ENCODE measurements at places on chromosomes 12 and 14.

- DNase-seq, result no peak
Measured at GRCh38 chr14:28769276-28769880, 2.8 kb downstream of the FOXG1 start.

DNA sequence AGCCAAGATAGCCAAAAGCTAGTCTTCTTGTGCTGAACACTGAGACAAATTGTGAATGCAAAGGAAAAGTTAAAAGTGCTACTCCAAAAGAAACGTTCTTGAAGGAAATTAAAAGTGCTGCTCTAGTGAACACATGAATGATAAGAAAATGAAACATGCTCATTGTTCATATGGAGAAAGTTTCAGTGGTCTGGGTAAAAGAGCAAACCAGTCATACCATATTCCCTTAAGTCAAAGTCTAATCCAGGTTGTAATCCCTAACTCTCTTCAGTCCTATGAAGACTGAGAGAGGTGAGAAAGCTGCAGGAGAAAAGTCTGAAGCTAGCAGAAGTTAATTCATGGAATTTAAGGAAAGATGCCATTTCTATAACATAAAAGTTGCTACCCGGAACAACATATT lies 121.5 kb downstream of the MNAT1 start:
- DNase-seq, result no peak

DNA sequence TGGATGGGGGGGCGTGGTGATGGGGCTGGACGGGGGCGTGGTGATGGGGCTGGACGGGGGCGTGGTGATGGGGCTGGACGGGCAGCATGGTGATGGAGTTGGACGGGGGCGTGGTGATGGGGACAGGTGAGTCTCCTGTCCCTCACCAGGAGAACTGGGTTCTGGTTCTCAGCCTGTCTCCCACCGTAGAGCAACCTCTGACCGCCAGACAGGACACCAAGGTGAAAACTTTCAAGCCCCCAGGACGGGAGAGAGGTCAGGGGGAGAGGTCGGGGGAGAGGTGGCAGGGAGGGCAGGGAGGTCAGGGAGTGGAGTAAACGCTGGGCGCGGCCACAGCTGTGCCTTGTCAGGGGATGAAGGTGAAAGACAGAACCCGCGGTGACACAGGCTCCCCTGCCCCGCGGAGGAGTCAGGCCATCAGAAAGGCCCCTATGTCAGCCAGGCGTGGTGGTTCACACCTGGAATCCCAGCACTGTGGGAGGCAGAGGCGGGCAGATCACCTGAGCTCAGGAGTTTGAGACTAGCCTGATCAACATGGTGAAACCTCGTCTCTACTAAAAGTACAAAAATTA lies 84.6 kb downstream of the GALNT9 start:
- DNase-seq, result no peak

GRCh38 chr14:34324363-34324795 lies 137.7 kb downstream of the SPTSSA start:
- no peak for DNase-seq

GRCh38 chr12:106645074-106645421 lies 62.2 kb downstream of the RFX4 start:
- no peak for DNase-seq

All from activated CD4-positive, alpha-beta T cell treated with anti-CD3 and anti-CD28 coated beads, Interleukin-2, amount 50 U/mL, for 4 hours (primary cell).